Lower leg skin (tissue), 4 donors: ENCODE measurements at places on chromosomes 3 and 15.

GRCh38 chr3:74390121-74390877 lies 224.2 kb downstream of the CNTN3 start:
- DNase-seq: no peak

DNA sequence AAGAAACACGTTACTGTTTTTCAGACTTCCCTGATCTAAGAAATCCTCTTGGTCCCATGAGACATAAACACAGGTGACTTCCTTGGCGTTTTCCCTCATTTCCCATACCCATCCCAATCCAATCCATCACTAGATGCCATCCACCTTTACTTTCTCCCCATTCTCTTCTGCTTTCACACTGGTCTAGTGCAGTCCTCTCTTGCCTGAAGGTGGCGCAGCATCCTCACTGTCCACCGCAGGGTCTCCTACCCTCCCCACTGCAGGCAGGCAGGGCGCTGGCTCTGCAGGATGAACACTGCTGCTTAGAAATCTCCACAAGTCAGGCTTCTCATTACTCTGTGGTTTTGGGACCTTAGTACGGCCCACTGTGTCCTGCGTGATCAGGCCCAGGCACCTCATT lies 58.2 kb downstream of the RAB7A start:
- no peak for DNase-seq

DNA sequence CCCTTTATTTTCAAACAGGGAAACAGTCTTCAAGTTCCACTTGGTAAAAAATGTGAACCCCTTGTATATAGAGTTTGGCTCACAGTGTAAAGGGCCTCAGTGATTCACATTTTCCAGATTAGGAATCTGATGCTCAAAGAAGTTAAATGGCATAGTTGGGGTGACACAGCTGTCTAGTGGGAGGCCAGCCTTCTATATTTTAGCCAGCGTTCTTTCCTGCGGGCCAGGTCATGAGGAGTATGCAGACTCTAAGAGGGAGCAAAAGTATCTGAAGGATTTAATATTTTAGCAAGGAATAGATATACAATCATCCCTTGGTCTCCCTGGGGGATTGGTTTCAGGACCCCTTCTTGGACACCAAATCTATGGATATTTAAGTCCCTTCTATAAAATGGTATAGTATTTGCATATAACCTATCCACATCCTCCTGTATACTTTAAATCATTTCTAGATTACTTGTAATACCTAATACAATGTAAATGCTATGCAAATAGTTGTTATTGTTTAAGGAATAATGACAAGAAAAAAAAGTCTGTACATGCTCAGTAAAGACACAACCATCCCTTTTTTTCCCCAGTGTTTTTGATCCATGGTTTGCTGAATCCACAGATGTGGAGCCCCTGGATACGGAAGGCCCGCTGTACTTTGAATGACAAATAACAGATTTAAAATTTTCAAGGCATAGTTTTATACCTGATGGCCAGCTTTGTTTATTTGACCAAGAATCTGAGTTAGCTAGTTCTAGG lies 7.0 kb downstream of the B2M start:
- DNase-seq: no peak

DNA sequence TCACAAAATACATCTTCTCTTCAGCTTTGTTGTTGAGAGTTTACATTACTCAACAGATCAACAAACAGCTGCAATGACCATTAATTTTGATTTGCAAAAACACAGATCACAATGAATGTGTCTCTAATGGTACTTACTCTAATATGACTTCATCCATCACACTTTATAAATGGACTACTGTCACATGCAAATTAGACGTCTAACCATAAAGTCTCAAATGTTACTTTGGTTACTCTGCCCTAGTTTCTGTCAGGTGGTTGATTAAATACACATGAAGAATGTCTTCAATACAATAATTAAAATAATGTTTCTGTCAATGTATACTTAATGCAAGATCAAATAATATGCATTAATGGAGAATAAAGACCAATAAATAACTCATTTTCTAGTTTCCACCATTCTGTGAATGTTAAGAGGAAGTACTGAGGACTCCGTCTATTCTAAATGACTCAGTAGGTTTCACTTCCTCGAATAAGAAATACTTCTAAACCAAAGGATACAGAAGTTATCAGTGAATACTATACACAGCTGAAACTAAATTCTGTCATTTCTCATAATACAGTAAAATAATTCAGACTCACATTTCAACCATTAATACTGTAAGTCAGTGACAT lies 145.8 kb downstream of the CBLB start:
- no peak for DNase-seq

- DNase-seq: peak; percentile 33
These were observed 57.2 kb upstream of the UBE2E1 start for GRCh38 chr3:23748398-23749110.

- no peak for DNase-seq
These were observed 27.9 kb downstream of the SOX2 start for GRCh38 chr3:181739628-181740027.

DNA sequence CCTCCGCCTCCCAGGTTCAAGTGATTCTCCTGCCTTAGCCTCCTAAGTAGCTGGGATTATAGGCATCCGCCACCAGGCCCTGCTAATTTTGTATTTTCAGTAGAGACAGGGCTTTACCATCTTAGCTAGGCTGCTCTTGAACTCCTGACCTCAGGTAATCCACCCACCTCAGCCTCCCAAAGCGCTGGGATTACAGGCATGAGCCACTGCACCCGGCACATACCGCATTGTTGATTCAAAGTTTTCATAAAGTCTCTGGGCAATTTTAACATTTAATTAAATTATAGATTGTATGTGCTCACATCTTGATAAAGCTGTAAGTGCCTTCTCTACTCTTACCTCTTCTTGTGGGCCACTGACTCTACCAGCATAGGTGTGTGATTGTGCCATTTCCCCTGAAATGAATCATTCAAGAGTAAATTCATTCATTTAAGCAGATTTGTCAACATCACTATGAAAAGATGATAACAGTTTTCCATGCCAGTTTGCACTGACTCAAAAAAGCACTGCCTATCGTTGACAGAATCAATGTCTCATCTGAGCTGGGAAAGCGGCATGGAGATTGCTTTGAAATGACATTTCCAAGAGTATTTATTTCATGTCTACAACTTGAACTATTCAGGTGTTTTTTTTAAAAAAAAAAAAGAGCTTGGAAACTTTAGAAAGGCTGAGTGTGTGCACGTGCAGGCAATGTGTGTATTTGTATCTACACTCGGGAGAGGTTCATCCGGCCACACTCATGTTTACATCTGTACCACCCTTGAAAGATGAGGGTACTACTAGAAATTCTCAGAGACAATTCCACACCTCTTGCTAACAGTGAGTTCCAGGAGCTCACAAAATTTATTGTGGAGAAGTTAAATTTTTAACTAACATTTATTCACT lies 3.5 kb downstream of the BCL2A1 start:
- no peak for DNase-seq

DNA sequence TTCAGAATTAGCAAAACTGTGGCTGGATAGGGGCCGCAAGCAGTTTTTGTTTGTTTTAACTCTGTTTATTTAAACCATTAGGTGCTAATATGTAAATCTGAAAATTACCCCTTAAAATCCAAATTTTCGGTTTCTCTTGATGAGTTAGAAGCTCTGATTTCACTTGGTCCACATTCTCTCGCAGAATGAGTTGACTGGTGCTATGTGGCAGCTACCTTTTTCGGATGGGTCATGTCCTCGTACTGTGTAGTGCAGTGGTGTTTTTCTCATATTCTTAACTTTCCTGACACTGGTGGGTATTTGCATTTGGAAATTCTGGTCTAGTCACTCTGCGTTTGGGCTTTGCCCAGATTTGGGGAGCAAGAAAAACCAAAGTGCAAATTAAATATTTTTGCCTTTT lies 87.1 kb downstream of the DIPK2A start:
- DNase-seq: no peak
